Right ventricle myocardium inferior (tissue), 1 donor: ENCODE measurements at places on chromosomes 6 and 20. TPM values are rescaled to one million over a fixed set of nuclear protein-coding genes. Genes with fewer than 3 reads are reported as not detected.

- no peak for DNase-seq
These were observed 45.4 kb upstream of the PLCG1 start for GRCh38 chr20:41091927-41092326.

DNA sequence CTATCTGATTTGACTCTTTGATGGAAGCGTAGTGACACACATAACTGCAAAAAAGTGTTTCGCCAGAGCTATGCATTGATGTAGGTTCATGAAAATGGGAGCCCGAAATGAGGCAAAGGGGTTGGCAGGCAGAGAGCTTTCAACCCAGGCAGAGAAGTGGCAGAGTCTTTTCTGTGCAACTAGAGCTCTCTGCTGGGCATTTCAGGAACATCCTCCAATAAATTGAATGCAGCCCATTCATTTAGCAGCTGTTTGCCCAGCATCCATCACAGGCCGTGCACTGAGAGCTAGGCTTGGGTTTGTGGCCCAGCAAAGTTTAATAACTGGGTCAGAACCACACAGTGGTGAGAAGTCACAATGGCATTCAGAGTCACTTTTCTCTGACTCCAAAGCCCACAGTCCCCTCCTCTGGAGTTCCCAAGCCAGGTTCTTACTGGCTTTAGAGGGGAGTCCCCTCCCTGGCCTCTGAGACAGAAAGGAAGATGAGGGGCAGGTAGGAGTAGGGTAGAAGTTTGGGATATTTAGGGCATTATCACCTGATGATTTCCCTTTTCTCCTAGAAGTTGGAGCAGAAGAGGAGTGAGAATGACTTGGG lies 31.8 kb upstream of the ELMO2 start:
- no peak for DNase-seq

DNA sequence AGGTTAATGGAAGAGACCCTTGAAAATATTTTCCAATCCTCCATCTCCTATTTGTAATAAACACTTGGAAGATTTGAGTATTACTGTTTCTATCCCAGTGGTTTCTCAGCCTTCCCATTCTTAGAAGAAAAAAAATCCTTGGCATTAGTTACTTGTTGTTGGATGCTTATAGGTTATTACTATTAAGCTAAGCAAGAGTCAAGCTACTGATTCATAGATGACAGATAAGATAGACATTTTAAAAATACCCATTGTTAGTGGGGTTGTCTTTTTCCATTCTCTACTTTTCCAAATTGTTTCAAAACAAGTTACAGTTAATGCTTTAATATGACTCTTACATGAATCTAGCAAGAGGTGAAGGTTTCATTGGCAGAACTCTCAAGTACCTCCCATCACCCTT lies 158.5 kb downstream of the HIVEP2 start:
- no peak for DNase-seq

DNA sequence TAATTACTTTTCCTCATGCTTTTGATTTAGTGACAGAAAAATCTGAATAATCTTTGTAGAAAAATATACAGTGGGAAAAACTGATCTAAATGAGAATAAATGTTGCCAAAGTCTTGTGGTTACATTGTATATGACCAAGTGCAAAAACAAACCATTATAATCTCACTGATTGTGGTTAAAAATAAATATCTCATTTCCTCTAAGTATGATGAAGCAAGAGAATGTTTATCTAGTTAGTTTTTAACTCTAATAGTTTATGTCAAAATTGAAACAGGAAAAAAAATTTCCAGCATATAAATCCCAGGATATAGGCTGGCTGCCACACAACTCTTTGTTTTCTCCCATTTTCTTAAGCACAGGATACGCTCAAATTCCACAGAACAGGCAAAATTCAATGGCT lies 392.7 kb upstream of the ID4 start:
- DNase-seq = no peak

GRCh38 chr6:152922706-152923105 lies 60.1 kb downstream of the FBXO5 start:
- no peak for DNase-seq

GRCh38 chr20:60529149-60529548 lies 570.9 kb downstream of the CDH26 start:
- DNase-seq = no peak

DNA sequence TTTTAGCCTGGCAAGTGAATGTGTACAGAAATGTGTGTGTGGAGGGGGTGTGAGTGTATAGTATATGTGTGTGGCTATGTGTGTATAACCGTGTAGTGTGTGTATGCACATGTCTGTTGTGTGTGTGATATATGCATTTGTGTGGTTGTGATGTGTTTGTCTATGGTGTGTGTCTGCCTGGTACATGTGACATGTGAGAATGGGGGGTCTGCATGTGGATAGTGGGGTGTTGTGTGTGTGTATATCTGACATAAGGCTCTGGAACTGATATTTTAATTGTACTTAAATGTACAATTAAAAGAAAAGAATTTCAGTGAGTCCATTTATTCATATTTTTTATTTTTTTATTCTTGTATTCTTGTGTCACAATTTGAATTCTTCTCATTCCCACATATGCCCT lies 57.2 kb upstream of the CNR1 start:
- DNase-seq = no peak

GRCh38 chr6:125346201-125346925 lies 44.6 kb upstream of the HDDC2 start:
- no peak for DNase-seq

DNA sequence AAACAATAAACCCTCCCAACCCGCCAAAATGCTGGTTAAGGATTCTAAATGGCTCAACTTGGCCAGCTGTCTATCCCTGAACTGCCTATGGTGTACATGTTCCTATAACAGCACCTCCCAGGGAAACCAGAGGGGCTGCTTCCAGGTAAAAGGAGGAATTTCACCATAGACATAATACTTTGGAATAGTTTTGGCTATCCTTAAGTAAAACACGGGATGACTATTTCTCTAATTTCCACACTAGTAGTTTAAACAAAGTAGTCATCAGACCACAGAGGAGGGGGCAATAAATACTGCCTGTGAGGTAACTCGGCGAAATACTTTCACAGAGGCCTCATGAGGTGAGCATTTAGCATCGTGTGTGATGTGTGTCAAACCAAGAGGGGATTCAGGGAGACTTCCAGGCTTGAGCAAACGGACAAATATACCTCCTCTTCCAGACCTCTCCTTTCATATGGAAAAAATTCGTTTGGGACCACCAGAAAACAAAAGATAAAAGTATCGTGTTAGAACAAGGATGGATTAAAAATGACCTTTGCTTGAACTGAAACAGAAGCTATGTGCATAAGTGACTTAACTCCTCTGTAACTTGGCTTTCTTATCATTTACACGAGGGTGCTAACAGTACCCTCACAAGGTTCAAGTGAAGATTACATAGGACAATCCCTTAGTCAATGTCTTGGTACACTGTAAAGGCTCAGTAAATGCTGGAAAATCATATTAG lies 1.0 kb upstream of the XRN2 start:
- DNase-seq = no peak

TMEM244 gene
- not detected for total RNA-seq

GRCh38 chr20:25390538-25391528 lies at the start of gene ABHD12:
TSS of gene ABHD12 (minus strand) at chr20:25390835. CDS start at chr20:25390703, 132 bp downstream.
- DNase-seq = peak; percentile 98

CGA gene
- 0.49 TPM for total RNA-seq
